Eye (tissue), 1 donor: ENCODE measurements at places on chromosomes 7 and 10.

GRCh38 chr10:94310369-94310768, 52.4 kb downstream of the NOC3L start:
- no peak for DNase-seq

DNA sequence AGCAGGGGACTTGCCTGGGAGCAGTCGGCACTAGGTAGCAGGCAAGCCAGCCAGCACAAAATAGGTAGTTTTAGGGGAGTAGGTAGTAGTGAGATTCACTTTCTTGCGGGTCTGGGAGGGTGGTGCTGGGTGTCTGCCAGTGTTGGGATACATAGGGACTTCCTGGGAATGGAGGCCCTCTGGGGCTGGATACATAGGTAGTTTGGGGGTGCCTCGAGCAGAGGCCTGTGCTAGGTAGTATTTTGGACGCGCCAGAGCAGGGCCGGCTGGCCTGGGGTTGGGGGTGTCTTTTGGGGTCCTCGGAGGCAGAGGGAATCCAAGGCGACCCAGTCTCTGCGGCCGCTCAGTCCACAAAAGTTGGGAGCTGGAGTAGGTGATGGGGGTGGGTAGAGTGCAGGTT, 2.0 kb upstream of the HOXA3 start:
- DNase-seq, result no peak

GRCh38 chr10:77590344-77591237, 47.0 kb downstream of the KCNMA1 start:
- no peak for DNase-seq

DNA sequence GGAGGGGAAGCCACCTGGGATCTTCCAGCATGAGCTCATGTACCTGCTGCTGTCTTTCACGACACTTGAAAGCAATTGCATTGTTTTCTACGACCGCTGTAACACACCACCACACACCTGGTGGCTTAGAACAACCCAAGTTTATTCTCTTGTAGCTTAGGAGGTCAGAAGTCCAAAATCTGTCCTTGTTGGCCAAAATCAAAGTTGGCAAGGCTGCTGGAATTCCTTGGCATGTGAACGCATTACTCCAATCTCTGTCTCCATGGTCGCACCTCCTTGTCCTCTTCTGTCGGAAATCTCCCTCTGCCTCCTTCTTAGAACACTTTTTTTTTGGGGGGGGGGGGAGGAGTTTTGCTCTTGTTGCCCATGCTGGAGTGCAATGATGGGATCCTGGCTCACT, 305.7 kb downstream of the BAMBI start:
- no peak for DNase-seq

GRCh38 chr10:80406204-80406603, 2.1 kb upstream of the PRXL2A start:
- no peak for DNase-seq

DNA sequence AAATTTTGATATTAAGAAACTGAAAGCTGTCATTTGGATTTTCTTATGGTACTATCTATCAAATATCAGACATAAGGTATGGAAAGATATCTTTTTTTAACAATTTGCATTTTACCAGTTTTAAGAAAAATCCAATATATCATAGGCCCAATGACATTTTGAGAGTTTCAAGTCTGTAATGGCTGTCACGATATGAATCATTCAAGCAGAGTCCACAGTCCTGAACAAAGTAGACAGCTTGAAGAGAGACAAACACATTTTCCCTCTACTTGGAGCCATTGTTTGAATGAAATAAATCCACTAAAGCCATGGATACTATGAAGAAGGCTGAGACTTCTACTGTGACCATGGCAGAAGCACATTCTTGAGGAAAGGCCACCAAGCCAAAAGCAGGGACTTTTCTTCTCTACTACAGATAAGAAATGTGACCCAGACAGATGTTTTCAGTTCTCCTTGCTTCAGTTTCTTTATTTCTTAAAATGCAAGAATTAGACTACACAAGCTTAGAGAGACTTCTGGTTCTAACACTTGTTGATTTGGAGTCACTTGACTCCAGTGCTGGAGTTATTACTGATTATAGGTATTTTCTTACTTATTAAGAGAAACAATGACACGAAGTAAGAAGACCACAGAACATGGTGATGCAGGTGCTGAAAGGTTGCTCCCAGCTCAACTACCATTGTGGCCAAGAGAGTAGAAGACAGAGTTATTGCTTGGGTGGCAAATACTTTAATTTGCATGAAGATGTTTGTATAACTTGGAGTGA, 429.1 kb downstream of the KIF20B start:
- DNase-seq, result no peak

GRCh38 chr10:113151190-113151666, 201.2 kb downstream of the TCF7L2 start:
- no peak for DNase-seq

DNA sequence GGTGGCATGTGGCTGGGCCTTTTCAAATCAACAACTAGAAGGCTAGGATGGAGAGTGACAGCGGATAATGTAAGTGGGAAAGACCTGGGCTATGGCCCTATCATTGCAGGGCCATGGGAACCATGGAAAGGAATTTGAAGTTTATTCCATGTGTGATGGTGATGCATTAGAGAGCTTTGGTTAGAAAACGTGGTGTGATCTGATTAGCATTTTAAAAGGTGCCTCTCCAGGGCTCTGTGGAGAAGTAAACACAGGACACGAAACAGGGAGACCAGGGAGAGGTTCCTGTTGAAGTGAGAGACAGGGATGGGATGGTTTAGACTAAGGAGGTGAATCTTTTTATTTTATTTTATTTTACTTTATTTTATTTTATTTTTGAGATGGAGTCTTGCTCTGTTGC, 749.5 kb downstream of the GATA3 start:
- no peak for DNase-seq

DNA sequence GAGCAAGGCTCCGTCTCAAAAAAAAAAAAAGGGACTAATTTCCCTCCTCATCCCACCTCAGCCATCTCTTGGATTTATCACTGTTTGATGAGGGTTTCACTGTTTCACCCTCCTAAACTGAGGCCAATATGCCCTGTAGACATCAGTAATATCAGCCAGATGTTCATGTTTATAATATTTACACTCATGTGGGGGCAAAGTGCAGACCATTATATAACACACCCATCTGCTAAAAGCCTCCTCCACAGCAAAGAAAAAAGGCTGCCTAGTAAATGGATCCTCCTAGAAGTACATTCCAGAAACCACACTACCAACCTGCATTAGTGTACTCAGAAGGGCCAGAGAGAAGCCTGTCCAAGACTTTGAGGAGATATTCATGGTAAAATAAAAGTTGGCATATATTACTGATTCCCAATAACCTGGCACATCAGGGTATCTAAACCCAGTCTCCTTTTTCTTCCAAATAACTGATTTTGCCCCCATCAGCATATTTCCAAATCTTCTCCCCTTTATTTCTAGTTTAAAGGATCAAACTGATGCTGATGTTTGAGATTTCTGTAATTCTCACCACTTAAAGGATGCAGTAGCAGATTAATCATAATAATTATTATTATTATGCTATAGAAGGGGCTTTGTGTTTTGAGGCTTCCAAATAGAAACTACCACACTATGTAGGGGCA, 55.1 kb downstream of the LGI1 start:
- DNase-seq, result no peak

DNA sequence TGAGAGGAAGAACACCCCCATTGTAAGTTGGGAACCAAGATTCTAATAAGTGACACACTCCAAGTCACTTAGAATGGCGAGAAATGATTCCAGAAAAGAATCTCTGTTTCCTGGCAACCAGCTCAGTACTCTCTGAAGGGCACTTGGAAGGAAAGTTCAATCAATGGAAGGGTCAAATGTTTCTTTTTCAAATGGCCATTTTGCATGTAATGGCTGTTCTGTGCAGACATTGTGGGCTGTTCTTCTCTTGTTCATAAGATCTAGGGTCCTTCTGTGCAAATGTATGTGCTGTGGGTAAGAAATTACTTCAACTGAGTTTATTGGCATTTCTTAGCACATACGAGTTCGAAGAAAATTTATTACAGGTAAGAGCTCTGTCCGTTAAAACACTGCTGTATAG, 145.3 kb downstream of the EVX1 start:
- no peak for DNase-seq

DNA sequence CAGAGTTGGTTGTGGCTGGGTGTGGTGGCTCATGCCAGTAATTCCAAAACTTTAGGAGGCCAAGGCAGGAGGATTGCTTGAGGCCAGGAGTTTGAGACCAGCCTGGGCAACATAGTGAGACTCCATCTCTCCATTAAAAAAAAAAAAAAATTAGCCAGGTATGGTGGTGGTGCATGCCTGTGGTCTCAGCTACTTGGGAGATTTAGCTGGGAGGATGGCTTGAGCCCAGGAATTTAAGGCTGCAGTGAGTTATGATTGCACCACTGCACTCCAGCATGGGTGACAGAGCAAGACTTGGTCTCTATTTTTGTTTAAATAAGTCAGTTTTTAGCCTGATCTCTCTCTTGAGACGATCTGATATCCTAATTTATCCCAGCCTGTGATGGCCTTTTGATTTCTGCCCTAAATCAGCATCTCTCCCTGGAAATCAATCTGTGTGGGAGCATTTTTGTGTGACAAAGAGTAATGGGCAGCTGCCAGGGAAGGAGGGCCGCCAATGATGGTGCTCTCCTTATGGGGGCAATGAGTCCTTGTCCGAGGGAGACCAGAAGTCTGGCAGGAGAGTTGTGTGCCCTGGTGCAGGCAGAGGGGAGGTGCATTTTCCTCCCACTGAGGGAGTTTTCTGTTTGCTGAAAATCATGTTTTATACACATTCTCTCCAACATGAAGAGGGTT, 111.0 kb downstream of the NRP1 start:
- no peak for DNase-seq

GRCh38 chr7:15430191-15430590, 131.6 kb downstream of the AGMO start:
- DNase-seq, result no peak

DNA sequence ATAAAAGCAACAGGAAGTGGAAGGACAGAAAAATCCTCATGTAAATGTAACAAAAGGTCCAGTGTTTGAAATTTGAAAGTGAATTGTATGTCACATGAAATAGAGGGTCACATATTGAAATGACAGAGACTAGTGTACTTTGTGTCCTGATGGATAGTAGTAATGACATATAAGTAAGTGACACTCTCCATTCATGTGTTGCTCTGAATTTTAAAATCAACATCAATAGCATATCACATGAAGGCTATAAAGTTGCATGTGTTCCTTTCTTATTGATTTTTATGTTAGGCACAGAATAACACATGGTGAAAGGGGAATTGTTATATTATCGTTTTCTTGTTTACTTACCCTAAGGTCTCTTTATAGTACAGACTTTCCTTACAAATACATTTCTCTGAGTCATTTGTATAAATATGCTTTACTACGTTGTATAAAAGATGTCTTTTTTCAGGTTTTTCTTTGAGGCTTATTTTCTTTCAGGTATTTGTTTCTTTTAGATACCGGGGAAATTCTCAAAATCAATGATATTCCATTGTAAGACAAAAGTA, 104.6 kb upstream of the CACNA2D1 start:
- DNase-seq, result peak; percentile 21

- DNase-seq, result no peak
These were observed 154.6 kb upstream of the HGF start for GRCh38 chr7:81924494-81924893.

DNA sequence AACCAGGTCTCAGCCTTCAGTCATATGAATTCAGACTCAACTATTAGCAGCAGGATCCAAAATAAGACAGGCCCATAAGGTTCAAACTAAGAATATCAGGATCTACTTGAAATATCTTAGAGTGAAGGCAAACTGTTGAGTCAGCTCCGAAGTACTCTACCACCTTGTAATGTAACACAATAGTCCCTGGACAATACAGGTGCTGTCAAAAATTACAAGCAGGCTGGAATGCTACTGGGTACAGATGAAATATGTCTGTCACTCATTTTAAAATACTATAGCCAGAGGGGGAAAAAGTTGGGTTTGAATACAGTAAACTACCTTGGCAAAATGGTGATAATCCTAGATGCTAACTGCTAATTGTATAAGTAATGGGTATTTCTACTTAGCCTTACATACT, 6.8 kb downstream of the PAXIP1 start:
- no peak for DNase-seq

GRCh38 chr10:33673839-33674415, 339.5 kb upstream of the NRP1 start:
- DNase-seq, result peak; percentile 19

DNA sequence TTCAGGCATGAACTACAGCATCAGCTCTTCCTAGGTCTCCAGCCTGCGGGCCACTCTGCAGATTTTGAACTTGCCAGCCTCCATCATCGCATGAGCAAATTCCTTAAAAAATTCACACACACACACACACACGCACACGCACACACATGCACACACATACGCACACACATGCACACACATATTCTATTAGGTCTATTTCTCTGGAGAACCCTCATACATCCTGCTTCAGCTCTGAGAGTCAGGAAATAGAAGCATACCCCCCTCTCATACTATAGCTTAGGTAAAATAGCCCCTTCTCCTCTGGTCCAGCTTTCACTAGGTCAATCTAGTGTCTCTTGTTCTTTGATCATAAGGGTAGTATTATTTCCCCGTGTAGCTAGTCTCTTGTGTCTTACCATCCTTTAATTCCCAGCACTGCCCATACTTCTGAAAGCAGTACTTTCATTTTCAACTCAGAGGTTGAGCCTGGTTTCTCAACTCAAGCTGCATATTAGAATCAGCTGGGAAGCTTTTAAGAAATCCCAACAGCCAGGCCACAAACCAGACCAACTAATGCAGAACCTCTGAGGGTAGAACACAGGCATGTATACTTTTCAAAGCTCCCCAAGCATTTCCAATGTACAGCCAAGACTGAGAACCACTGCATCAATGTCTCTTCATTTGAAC, 30.9 kb upstream of the ITGB8 start:
- DNase-seq, result no peak

DNA sequence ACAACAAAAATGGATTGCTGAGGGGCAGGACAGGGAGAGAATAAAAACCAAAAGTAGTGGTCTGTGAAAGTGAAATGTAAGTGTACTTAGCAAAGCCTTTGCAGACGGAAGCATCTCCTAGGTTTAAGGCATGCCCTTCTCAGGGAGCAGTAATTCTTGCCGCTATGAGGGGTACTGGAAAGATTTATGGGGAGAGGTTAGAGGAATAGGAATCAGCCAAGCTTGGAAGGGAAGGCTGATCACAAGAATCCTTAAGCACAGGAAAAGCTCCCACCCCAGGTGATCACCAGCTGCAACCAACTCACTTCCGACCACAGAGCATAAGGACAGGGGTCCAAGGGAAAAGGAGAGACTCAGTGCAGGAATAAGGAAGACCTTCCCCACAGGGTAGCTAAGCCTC, 10.3 kb downstream of the GFRA1 start:
- no peak for DNase-seq
